ENCODE measurements at places on chromosomes 1 and 21.

- no peak for DNase-seq
Observed at GRCh38 chr21:27545754-27546349, 579.0 kb upstream of the ADAMTS5 start.

DNA sequence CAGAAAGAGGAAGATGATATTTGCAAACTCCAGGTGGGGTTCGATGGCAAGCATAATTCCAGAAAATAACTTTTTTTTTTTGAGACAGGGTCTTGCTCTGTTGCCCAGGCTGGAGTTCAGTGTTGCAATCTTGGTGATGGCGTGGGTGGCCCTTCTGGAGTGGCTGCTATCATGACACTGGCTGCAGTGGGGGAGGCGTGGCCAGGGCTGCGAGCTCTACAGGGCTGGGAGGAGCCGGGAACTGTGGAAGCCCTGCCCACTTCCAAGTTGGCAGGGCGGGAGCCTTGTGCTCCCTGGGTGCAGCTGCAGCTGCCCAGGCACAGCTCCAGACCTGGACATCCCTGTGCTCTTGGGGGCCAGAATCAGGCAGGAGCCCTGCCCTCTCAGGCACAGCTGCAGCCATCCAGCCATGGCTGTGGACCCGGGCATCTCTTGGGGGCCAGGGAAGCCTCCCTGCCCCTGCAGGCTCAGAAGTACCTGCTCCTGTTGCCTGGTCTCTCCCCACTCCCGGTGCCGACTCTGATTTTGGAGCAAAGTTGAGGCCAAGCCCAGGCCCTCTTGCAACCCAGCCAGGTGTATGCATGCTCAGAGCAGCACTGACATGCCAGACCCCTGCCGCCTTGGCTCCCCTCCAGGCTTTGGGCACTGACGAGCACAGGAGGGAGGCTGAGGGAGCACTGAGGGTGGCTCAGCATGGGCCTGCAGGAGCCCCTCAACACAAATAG is 7.2 kb upstream of the BCL10 start:
- no peak for DNase-seq

GRCh38 chr1:11725616-11726015 is 10.3 kb upstream of the AGTRAP start:
- DNase-seq = no peak

GRCh38 chr1:60969971-60970509 is 112.3 kb upstream of the NFIA start:
- DNase-seq = peak; percentile 32

DNA sequence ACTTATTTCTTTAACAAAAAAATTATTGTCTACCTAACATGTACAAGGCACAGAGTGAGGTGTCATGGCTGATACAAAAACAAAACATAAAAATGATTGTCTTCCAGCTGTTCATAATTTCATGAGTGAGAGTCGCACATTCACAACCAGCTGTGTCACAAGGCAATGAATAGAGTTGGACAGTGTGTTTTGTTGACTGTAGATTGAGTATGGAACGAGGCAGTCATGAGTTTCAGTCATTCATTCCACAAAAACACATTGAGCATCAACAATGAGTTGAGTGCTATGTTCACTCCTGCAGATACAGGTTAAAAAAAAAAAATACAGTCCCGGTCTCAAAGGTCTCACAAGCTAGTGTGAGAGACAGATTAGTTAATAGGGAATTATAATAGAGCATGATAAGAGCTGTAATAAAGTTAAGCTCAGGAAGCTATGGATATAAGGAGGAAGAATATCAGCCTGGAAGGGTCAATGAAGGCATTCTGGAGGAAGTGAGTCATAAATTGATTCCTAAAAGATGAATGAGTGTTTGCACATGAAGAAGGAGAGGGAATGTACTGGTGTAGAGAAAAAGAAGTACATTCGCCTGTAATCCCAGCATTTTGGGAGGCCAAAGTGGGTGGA is 47.8 kb upstream of the ARHGAP29 start:
- DNase-seq = no peak

- no peak for DNase-seq
Observed at GRCh38 chr1:183200451-183200850, 14.4 kb downstream of the LAMC2 start.

DNA sequence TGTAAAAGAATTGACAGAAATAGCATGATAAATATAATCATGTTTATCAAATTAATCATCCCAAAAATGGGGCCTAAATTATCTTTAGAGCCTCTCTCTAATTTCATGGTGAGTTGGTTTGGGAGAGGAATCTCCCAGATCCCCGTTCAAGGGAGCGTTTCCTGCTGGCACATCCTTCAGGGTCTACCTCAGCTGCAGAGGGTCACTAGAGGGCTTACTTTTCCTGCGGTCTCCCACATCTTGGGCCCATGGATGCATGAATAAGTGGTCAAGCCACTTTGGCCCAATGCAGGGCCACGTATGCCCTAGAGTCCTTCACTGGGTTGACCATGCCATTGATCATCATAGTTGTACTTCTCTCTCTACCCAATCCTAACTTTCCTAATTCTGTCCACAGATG is 164.1 kb downstream of the USP25 start:
- DNase-seq = no peak

DNA sequence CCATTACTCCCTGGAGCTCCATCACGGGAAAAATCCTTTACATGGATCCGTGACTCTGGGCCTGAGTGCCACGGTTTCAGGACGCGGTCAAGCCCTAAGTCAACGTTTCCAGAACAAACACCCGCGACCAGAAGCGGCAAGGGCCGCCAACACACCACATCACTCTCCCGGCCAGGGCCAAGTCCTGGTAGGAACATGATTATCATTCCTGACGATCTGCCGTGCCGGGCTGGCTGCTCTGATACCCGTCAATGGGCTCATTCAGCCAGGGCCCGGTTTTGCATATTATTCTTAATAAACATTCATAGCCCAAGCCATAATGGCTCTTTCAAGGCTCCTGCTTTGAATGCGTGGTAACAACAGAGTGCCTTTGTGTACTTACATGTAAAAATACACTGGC is 44.6 kb upstream of the SIM2 start:
- no peak for DNase-seq

DNA sequence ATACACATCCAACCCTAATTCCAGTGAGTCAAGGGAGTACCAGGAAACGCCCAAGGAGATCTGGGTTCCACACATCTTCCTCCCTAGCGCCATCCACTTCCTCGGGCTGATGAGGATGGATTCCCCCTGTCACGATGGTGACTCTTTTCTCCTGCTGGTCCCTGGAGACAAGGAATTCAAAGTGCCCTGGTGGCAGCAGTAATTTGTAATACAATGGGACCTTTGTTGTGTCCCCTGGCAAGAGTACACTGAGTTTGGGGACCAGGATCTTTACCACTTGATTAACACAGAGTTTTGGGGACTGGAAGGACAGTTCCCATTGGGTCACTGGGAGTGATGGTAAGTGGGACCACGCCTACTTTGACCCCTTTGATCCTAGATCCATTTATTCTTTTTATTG is 9.4 kb upstream of the JAK1 start:
- DNase-seq = no peak

- DNase-seq = no peak
Observed at GRCh38 chr21:37101384-37101783, 28.3 kb downstream of the TTC3 start.

- DNase-seq = no peak
Observed at GRCh38 chr1:209627027-209627731, 25.0 kb downstream of the LAMB3 start.

- DNase-seq = no peak
Observed at GRCh38 chr1:198612471-198613260, 26.2 kb upstream of the PTPRC start.

DNA sequence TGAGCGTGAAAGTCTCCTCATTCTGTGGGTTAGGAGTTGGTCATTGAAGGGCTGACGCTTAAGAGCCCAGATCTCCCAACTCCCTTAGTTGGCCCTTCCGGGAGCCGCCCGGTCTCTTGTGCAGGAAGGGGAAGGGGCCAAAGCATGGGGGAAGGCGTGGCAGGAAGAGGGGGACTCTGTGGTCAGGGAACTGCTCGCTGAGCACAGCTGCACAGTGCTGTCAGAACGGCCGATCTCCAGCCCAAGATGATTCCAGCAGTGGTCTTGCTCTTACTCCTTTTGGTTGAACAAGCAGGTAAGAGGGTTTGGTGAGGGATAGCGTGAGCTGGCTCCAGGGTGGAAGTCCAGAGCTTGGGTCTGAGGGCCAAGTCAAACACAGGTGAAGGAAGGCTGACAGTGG is at the start of gene FCER1G:
TSS of gene FCER1G (plus strand) at position 220 of the 400 bp plus-strand sequence. CDS start at position 247, 27 bp downstream.
- no peak for DNase-seq

- no peak for DNase-seq
Observed at GRCh38 chr1:21553116-21553926, 44.1 kb downstream of the ALPL start.

- DNase-seq = no peak
Observed at GRCh38 chr1:179637211-179637860, 45.7 kb downstream of the TDRD5 start.

GRCh38 chr1:78716186-78716585 is 66.6 kb downstream of the IFI44 start:
- no peak for DNase-seq

DNA sequence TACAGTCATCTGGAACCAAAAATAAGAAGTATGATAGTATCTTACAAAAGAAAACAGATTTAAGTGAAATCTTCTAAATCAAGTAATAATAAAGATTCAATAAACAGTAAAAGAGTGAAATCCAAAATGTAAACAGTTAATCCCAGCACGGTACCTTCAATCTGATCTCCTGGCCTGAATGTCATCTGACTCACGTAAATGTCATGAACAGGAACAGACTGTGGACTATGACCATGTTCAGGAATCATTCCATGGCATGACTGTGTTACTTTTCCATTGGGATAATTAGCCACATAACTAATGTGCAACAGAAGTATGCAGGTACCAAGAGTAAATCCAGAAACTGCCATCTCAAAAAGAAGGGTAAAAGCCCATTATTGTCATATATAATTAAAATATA is 18.0 kb downstream of the FRRS1 start:
- DNase-seq = no peak

DNA sequence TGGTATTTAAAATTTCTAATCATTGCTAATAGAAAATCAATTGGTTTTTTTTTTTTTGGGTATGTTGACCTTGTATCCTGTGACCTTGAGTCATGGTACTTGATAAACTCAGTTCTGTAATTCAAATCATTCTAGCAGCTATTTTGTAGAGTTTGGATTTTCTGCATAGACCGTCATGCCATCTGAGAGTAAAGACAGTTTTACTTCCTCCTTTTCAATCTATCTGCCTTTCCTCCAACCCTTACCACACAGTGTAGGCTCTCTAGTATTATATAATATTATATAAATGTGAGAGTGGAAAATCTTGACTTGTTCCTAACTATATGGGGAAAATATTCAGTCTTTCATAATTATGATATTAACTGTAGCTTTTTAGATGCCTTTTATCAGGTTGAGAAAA is 7.0 kb downstream of the TDRD5 start:
- DNase-seq = no peak

GRCh38 chr1:210372491-210372890 is 43.8 kb downstream of the HHAT start:
- DNase-seq = no peak

DNA sequence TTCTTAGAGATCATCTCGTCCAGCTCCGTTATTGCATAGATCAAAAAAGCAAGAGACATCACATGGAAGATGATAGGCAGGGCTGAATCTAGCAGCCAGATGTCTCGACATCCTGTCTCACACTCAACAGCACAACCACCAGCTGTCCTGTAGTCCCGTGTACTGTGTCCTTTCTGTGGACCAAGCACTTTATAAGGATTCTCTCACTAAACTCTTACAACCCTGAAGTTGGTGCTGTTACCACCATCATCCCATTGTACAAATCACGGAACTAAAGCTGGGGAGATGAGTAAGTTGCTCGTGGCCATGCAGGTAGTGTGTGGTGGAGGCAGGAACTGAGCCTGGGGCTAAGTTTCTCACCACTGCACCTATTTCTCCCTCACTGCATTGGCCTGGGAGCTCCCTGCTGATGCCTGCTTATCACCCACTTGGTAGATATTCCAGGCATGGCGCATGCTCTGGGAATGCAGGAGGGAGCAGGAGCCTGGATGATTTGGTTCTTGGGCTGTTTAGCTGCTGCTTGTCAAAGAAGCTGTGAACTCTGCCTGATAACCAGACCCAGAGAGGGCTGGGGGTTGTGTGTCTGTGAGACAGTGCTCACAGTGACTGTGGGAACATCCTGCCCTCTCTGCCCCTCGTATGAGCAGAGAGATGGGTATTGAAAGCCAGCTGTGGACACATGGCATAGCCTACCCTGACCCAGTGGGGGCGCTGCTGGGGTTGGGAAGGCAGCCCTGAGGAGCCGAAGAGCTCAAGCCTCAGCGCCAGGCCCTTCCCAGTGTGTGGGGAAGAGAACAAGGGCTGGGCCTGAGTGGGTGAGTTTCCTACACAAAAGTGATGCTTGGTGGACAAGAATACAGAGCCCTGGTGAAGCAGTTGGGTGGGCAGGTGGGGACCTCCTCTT is 13.6 kb downstream of the PPFIA4 start:
- peak; percentile 54 for DNase-seq

DNA sequence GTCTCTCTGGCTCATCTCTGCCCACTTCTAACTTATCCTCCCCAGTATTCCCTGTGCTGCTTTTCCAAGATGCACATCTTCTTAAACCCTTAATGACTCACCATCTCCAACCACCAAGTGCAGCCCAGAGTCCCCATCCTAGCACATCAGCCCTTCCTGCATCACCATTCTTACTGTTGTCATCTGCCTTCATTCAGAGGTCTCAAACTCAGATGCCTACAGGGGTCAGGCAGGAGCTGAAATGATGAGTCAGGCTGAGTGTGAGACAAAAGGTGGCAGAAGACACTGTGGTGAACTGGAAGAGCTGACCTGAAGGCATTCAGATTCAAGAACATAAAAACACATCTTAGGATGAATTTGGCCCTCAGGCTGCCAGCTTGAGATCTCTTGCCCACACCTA is 34.6 kb downstream of the OLFML2B start:
- no peak for DNase-seq

DNA sequence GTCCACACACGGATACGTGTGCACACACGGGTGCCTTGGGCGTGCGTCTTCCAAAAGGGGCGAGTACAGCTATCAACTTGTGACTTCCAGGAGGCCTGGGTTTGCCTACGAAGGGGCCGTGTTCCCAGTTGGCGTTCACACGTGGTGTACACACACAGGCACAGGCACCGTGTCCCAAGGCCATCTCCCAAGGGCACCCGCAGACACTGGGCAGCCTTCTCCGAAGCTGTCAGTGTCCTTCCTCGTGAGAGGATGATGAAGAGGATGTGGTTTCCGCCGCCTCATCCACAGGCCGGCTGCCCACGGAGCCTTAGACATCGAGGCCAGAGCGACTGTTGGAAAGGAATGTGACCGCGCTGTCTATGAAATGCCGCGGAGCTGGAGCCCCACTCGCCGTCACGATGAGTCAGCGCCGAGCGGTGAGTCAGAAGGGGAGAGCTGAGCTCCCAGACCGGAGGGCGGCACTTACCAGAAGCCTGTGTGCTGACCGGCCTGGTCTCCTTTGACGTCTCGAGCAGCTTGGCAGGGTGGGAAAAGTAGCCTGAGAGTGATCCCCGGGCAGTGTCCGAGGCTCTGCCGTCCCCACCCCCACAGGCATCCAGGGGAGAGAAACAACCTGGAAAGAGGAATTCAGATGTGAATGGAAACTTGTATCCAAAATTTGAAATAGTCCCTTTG is 141.4 kb upstream of the ARHGEF16 start:
- no peak for DNase-seq

GRCh38 chr1:149884433-149885338 is 14.7 kb upstream of the BOLA1 start:
- DNase-seq = peak; percentile 77

- no peak for DNase-seq
Observed at GRCh38 chr1:235552146-235552716, 48.0 kb upstream of the B3GALNT2 start.

GRCh38 chr1:246404078-246404477 is 103.0 kb downstream of the SMYD3 start:
- no peak for DNase-seq

GRCh38 chr1:230578616-230579015 is 63.7 kb upstream of the COG2 start:
- DNase-seq = no peak

Measured in NCI-H2081 (cell line).